DMS79 (cell line): ENCODE measurements at places on chromosomes 7 and 10.

- no peak for DNase-seq
Observed at GRCh38 chr10:87095236-87095945, 385 bp downstream of the SHLD2 start.

GRCh38 chr7:28812616-28813015, 145.5 kb downstream of the TRIL start:
- DNase-seq, result no peak

GRCh38 chr10:86288695-86289576, 77.7 kb downstream of the GRID1 start:
- DNase-seq, result no peak

GRCh38 chr7:17682586-17682985, 257.7 kb downstream of the SNX13 start:
- no peak for DNase-seq

GRCh38 chr10:101250136-101250535, 20.9 kb upstream of the LBX1 start:
- DNase-seq, result no peak

DNA sequence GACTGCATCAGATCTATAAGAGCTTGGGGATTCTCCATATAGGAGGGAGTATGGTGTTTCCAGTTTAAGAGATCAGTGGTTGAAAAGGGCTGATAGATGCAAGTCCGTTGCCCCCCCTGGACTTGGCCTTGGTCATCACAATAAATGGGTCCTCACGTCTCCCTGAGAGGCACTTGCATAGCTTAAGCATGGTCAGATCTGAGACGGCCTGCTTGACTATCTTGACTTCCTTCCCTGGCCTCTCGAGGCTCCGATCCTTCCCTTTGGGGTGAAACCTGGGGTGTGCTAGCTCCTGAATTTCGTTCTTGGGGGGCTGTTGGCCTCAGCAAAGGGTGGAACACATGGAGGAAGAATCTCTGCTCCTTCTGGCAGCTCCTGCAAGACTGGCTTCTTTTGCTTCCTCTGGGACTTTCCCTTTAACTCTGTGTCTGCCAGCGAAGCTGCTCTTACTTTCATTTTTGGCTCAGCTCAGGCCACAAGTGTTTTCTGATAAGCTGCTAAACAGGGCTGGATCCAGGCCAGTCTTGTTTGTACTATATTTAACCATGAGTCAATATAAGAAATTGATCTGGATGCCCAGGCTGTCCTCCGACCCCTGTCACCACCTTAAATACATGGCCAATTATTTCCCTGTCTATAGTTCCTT, 11.2 kb upstream of the ZNF485 start:
- no peak for DNase-seq

DNA sequence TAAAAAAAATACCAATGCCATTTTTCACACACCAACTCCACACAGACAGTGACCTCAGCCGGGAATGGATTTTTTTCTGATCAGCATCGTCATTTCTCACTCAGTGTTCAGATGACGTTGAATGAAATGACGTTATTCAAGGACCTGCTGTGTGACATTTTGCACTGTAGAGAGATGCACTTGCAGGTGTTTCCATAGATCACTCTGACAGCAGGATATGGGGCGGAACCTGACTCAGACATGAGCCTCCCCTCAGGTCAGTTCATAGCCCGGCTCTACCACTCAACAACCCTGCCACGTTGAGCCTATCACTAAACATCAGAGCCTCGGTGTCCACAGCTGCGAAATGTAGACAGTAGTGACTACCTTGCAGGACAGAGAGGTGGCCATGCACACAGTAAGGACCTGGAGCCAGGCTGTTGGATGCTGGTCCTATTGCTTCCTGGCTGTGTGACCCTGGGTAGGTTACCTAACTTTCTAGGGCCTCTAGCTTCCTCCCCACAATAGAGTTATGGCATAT, 41.4 kb upstream of the ANTXRL start:
- DNase-seq, result no peak

GRCh38 chr7:141231018-141231792, 157.3 kb downstream of the TMEM178B start:
- DNase-seq, result no peak

DNA sequence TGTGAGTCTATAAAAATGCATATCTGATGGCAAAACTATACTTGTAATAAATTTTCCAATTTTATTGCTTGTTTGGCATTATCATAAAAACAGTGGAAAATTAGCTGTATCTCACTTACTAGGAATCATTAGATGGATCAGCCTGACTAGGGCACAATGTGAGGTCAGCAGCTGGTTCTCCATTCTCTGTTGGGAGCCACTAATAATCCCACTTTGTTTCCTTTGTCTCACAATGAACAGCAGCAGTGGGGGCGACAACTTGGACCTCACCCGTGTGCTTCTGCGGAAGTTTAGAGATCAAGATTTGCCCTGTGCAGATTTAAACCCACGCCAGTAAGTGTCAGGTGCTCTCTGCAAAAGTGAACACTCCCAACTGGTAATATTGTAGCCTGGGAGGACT, 295.5 kb downstream of the ABCA13 start:
- no peak for DNase-seq

DNA sequence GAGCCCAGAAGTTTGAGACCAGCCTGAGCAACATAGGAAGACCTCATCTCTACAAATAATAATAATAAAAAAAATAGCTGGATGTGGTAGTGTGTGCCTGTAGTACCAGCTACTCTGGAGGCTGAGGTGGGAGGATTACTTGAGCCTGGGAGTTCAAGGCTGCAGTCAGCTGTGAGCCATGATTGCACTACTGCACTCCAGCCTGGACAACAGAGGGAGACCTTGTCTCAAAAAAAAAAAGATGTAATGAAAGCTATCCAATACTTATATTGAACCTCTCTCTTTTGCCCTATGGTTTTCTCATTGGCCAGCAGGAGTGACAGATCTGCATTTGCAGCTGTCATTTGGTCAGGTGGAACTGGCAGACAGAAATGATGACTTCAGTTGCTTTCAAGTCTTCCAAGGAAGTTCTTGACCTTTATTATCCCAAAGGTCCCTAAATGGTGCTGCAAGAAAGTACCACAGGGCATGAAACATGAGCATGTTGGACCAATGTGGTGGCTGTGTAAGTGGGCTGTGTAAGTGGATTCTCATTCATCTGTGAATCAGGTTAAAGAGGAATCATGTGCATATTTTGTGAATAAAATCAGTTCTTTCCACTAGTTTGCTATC, 99.4 kb downstream of the CALD1 start:
- DNase-seq, result no peak

DNA sequence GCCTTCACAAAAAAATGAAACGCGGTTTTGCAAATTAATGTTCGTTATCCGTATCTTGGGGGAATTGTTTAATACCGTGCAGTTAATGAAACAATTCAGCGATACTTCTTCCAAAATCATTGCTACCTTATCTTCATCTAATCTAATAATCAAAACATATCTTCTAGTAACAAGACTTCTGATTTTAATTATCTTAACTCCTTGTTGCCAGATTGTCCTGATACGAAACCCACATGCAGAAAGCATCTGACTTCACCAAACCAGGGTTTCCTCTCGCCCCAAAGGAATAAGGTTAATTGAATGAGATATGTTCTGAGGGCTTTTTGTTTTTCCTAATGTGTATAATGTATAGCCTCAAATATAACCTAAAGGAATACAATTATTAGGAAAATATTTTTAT, 105.2 kb upstream of the SH2B2 start:
- no peak for DNase-seq

DNA sequence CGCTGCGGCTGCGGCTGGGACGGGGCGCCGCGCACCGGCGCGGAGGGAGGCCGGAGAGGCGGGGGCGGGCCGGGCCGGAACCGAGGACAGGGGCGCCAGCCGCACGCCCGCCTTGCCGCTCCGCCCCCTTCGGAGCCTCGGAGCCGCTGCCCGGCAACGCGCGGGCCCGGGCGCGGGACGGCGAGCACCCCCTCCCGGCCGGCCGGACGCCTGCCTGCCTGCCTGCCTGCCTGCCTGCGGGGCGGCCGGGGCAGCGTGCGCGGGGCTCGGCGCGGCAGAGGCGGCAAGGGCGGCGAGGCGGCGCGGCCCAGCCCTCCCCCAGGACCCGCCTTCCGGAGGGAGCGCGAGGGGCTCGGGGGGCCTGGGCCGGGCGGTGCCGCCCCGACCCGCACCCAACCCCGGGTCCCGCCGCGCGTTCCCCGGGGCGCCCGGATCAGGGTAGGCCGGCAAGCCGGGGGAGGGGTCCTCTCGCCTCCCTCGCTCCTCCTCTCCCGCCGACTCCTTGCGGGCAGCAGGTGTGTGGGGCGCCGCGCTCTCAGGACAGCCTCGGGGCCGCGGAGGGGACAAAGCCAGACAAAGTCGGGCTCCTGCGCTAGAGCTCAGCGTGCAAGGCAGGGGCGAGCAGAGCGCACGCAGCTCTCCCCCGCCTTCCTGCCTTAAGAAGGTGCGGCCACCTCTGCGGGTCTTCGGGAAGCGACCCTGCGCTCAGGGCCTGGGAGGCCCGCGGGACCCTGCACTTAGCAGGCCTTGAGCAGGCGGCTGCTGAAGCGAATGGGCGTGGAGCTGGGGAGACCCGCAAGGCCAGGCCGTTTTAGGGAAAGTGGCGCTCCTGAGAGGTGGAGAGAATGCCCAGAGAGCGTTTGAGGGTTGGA, at the start of gene KIAA1549:
KIAA1549 (minus strand) TSS at position 58 of the 872 bp plus-strand sequence. CDS start 120 bp downstream, outside the sequence.
- DNase-seq, result peak; percentile 22

GRCh38 chr7:117193564-117193963, 129.3 kb downstream of the WNT2 start:
- no peak for DNase-seq

DNA sequence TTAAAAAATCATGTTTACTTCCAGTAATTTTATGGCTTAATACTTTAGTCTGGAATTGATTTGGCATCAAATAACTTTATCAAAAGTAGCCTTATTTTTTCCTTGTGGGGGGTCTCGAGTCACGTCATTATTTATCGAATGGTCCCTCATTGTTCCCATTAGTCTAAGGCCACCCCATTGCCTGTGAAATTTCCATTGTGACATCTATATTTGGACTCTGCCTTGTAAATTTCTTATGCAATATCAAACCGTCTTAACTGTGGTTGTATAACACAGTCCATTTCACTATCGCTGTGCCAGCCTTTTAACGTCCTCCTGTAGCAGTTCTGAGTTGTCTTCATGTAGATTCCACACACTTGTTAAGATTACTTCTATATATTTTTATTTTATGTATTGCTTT, 103.9 kb upstream of the RET start:
- DNase-seq, result no peak

- no peak for DNase-seq
Observed at GRCh38 chr10:29041616-29042015, 247.3 kb upstream of the LYZL1 start.

DNA sequence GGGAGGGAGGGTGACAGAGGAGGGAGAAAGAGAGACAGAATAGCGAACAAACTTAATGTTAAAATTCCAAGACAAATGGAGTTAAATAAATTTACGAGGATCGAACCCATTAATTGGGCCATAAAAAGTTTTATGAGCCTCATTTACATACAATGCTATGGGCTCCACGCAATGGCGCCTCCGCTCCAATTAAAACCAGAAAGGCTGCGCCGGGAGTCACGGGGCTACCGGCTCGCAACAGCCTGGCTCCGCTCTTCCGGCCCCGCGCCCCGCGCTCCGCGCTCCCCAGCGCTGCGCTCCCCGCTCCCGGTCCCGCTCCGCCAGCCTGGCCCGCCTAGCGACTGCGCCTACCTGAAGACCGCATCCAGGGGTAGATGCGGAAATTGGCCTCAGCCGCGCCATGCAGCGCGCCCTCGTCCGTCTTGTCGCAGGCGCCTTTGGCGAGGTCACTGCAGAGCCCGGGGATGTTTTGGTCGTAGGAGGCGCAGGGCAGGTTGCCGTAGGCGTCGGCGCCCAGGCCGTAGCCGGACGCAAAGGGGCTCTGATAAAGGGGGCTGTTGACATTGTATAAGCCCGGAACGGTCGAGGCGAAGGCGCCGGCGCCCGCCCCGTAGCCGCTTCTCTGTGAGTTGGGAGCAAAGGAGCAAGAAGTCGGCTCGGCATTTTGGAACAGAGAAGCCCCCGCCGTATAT, 513 bp downstream of the HOXA7 start:
- no peak for DNase-seq

- peak; percentile 46 for DNase-seq
Observed at GRCh38 chr7:105647591-105647990, 66.3 kb upstream of the EFCAB10 start.

DNA sequence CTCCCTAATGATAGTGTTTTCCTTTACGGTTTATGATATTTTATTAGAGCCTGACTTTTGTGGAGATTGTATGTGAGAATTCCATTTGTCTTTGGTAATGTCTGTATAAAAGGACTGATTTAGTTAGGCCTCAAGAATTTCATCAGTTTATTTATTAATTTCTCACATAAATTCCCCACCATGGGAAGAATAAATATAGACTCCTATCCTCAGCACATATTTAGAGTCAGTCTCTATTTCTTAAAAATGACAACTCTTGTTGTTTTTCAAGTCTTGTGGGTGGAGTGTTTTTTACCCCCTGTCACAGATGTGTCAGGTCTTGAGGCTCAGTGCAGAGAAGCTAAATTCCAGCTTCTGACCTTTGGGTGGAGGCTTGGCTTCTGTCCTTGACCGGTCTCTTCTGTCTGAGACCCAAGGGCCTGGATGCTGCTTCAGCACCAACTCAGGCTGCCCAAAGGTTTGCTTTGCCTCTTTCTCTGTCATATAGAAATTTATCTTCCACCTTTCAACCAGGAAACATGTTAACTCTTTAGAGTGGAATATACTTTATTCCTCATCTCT, 117.3 kb upstream of the INHBA start:
- no peak for DNase-seq

DNA sequence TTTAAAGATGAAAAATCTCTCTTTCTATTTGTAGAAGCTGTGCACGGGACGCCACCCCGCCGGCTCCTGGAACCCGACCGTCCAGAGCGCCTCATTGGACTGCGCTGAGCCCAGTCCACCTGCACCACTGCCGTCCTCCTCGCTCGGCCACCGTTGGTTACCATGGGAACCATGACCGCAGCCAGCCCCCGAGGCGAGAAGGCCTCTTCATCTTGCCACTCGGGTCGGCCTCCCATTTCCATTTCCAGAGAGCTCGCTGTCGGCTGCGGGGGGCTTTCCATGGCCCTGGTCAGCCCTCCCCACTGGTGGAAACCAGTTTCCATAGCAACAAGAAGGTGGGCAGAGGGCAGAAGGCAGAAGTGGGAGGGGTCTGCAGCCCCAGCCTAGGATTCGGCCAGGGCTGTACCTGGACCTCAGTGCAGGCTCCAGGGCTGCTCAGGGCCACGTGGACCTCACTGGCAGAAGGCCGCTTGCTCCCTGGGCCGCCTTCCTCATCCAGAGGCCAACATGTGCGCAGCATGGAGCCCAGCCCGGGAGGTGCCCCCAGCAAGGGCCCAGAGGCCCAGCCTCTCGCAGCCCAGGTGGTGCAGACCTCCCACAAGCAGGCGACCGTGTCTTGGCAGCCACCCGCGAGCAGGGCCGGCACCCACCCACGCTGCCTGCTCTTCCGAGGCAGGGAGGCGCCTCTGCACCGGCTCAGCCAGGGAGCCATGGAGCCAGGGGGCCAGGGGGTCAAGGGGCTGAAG, 283.5 kb upstream of the PPP2R2D start:
- DNase-seq, result no peak

DNA sequence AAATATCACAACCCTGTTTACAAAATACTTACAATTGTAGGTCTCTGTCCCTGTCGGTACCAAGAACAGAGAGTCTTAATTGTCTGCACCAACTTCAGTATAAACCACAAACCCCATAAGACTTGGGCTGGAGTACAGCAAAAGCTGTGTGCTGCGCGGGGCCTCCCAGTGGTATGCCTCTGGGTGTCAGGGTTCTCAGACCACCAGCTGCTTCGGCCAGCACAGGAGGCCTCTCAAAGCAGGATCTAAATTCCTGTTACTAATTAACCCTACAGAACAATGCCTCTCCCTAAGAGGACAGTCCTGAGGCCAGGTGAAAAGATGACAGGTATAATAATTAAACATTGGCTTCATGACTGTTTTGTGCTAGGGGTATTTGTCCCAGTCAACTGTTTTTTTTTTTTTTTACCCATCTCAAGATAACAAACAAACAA, 957 bp upstream of the SVIL start:
- DNase-seq, result no peak

- no peak for DNase-seq
Observed at GRCh38 chr10:104242545-104242944, 10.4 kb upstream of the CFAP43 start.
